ENCODE measurements at places on chromosomes 1 and 21.

GRCh38 chr21:45867041-45867666, 114.4 kb upstream of the COL6A1 start:
- no peak for DNase-seq

DNA sequence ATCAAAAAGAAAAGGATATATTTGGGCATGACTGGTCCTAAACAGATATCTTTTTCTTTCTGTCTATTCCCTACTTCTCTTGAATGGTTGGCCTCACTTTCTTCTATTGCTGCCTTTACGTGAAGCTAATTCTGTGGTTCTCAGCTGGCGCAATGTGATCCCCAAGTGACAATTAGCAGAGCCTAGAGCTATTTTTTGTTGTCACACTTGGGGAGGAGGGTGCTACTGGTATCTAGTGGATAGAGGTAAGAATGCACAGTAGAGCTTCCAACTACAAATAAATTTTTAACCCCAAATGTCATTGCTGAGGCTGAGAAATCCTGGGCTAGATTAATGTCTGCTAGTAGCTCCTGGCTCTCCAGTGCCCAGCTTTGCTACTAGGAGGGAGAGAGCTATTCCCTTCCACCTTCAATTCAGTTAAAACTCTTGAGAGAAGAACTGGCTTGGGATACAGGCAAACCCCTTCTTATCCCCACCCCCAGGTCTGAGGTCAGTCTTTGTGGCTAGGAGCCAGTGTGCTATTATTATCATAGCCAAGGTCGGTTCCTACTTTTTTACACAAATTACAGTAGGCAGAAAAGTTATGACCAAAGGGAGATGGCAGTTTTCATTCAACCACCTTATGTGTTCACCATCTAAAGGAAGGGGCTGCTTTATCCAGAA, 102.1 kb downstream of the SNX7 start:
- DNase-seq, result no peak

- no peak for DNase-seq
Measured at GRCh38 chr1:236370420-236370819, 23.7 kb upstream of the EDARADD start.

GRCh38 chr1:54857746-54858561, 29.0 kb downstream of the DHCR24 start:
- no peak for DNase-seq

DNA sequence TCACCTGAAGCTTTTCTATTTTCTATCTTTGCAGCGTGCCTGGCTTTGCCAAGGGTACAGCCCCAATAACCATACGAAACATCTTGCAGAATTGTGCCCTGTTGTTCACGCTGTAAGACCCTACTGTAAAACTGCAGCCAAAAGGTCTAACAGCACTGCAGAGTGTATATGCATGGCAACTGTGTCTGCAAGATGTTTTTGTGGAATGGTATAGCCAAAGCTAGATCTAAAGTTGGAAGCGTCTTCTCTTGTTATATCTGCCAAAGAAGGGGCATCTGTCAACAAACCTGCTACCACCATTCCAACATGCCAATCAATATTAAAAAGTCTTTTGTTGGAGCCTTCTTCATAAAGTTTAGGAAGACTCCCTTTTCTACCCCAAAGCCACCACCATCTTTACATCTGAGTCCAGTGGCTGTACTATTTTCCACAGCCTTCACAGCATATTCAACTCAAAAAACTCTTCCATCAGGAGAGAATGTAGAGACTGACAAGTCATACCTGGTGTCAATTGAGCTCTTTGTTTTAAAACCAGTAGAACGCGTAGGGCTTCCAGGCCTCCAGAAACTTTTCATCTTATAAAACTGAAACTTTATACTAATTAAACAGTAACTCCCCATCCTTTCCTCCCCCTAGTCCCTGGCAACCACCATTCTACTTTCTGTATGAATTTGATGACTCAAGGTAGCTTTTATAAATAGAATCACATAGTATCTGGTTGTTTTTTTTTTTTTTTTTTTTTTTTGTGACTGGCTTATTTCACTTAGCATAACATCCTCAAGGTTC, 40.0 kb downstream of the ZSCAN20 start:
- DNase-seq, result no peak

- no peak for DNase-seq
Measured at GRCh38 chr1:156114919-156115513, 505 bp downstream of the LMNA start.

- DNase-seq, result no peak
Measured at GRCh38 chr1:152190589-152190988, 31.6 kb upstream of the RPTN start.

DNA sequence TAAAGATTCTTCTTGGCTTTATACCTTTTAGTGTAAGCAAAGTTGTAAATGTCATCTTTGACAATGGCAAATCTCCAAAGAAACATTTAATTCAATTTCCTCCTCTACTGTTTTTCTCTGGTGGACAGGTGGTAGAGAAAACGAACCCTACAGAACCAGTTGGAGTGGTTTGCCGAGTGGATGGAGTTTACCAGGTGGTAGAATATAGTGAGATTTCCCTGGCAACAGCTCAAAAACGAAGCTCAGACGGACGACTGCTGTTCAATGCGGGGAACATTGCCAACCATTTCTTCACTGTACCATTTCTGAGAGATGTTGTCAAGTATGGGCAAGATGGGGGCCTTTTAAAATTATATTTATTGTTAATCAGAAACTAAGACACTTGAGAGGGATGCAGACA, 25.8 kb downstream of the UAP1 start:
- no peak for DNase-seq

DNA sequence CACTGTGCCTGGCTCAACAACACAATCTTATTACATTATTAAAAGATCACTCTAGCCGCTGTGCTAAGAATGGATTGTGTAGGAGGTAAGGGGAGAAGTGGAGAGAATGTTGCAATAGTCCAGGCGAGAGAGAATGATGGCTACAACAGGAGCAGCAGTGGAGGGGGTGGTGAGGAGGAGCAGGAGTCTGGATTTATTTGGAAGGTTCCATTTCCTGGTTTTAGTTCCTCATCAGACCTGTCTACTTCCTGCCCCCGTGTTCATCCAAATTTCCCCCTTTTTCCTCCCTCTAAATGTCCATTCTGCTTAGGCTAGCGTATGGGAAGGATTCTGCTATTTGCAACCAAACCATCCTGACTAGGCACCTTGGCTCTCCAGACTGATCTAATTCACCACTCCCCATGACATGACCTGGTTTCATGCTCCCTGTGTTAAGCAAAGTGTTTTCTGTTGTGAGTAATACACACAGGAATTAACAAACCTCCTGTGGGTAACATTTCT, 35.1 kb upstream of the EYA3 start:
- no peak for DNase-seq

DNA sequence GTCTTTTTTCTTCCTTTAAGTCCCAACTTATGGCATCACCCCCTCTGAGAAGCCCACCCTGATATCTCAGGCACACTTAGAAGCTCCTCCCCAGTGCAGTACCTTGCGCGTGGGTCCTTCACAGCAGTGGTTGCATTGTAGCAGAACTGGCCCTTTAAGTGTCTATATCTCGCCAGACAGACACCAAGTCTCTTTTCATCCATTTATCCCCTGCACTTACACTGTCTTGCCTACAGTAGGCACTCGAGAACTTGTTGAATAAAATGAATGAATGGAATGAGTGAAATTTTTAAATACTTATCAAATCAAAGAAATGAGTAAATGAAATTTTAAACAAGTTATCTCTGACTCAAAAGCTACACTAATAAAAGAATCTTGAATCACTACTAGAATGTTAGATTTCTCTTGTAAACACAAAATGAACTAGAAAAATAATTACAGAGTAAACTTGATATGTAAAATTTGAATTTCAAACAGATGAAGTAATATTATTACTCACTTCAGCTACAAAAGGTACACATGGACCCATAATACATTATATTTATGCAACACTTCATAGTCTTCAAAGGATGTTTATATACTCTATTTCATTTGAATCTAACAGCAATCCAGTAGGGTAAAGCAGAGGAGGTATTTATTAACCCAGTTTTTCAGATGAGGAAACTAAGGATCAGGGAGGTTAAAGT, 54.7 kb upstream of the MAN1A2 start:
- no peak for DNase-seq

DNA sequence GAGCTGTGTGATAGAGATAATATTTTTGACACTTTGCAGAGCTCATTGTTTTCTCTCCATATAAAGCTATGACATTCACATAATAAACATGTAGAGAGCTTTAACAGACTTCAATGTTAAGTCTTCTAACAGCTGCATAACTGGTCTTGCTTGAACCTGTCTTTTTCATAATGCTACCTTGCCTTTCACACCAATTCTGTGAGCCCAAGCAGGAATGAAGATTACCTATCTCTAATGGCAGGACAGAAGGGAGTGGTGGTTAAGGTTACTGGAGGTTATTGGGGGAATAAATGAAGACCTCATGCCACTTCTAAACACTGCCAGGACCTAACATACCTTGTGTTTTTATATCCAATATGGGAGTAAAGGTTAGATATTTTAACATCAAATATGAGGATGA, 2.3 kb upstream of the CD55 start:
- no peak for DNase-seq

DNA sequence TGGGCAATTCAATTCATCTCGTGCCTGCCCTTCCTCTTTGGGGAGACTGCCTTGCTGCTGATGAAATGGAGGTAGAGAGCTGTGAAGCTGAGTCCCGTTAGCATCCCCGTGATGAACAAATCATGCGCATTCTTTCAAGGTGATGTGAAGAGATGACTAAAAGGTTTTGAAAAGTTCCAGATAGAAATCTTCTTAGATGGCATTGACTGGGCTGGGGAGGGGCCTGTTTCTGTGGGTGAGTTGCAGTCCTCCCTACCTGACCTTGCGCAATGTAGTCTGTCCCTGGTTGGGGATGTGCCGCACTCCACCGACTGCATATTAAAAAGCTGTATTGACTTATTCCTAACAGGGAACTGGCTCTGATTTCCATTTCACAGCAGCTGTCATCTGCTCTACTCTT, 49.6 kb downstream of the ST6GALNAC3 start:
- DNase-seq, result no peak

GRCh38 chr1:153556348-153556747, 7.3 kb upstream of the S100A3 start:
- no peak for DNase-seq

DNA sequence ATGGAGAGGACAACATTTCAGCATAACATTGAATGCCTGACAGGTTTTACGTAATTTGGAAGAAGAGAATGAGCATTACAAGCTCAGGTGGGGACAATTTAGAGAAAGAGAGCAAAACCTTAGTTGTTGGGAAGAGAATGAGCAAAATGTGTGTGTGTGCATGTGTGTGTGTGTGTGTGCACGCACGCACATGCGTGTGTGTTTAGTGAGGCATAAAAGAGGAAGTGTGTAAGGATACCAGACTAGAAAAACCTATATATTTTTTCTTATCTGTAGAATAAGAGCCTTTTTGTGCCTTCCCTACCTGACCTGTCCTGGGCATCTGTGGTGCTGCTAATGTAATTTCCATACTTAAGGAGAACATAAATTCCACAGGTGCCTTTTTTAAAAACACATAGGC, 99.0 kb upstream of the PLXNA2 start:
- DNase-seq, result no peak

DNA sequence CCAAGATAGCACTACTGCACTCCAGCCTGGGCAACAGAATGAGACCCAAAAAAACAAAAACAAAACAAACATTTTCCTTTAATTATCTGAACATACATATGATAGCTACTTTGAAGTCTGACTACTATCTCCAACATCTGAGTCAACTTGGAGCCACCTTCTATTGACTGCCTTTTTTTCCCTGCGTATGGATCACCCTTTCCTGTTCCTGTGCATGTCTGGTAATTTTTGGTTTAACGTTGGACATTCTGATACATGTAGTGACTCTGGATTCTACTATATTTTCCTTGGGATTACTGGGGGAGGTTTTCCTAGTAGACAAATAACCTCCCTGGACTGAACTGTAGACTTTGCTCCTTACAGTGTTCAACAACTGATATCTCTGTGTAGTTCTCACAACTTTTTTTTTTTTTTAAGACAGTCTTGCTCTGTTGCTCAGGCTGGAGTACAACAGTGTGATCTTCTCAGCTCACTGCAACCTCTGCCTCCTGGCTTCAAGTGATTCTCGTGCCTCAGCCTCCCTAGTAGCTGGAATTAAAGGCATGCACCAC, 70.3 kb downstream of the KIAA0319L start:
- DNase-seq, result no peak

DNA sequence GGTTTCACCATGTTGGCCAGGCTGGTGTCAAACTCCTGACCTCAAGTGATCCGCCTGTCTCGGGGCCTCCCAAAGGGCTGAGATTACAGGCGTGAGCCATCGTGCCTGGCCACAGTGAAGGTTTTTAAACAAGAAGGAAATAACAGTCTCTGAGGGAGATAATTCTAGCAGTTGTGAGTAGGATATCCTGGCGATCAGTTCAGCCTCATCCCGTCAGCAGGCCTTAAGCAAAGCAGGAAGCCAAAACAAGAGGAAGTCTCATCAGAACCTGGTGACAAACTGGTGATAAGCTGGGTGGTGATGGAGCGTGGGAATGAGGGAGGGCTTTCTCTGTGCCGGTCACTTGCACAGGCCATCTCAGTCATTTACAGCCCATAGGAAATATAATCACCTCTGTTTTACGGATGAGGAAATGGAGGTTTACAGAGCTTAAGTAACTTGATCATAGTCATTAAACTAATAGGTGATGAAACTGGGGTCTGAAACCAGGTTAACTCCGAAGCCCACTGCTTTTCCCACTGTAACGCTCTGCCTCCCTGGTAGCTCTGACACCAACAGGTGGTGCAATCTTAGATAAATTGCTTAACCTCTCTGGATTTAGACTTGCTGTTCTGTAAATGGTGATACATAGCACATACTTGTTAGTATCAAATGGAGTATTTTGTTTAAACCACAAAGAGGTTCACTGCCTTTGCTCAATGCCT, 40.8 kb upstream of the A3GALT2 start:
- no peak for DNase-seq

DNA sequence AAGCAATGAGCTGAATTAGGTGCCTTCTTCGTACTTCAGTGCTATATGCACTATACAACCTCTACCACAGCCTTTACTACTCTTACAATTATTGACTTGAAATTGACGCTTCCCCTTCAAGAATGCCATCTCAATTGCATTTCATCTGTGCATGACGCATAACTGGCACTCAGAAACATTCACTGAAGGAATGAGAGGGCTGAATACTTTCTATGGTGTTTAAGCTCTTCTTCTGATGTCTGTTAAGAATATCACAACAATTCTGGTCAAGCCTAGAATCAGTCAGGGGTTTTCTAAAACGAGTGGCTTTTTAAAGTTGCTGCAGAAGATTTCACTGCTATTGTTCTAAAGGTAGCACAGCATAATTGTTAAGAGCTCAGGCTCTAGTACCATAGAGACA, 11.5 kb downstream of the DENND1B start:
- DNase-seq, result no peak

DNA sequence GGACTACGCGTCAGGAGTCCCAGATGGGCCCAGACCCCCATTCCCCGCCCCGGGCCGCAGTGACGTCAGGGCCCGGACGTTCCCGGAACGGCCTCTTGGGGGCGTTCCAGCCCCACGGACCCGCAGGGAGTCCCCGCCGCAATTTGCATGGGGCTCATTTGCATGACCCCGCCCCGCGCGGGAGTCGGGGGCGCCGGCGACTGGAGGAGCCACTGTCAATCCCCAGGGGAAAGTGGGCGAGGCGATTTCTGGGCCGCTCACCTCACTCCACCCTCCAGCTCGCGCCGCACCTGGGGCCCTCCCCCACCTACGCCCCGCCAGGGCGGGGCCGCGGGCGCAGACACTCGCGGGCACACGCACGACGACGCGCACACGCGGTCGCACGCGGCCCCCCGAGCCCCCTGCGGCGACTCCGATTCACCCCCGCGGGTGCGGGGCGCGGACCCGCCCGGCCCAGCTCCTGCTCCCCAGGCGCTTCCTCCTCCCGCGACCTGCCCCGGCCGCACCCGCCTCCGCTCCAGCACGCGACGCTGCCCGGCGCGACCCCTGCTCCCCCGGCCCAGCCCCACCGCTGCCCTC, 13.2 kb downstream of the AGRN start:
- DNase-seq, result peak; percentile 78

- no peak for DNase-seq
Measured at GRCh38 chr1:239858057-239858456, 233.6 kb upstream of the FMN2 start.

All from effector memory CD8-positive, alpha-beta T cell (primary cell).